ENCODE measurements at places on chromosomes 4 and X.

- no peak for DNase-seq
Measured at GRCh38 chrX:112868586-112868985, 28.0 kb upstream of the AMOT start.

GRCh38 chr4:179307297-179308136, 1865.3 kb upstream of the AGA start:
- DNase-seq: no peak

- no peak for DNase-seq
Measured at GRCh38 chr4:146709956-146710355, 71.3 kb downstream of the POU4F2 start.

DNA sequence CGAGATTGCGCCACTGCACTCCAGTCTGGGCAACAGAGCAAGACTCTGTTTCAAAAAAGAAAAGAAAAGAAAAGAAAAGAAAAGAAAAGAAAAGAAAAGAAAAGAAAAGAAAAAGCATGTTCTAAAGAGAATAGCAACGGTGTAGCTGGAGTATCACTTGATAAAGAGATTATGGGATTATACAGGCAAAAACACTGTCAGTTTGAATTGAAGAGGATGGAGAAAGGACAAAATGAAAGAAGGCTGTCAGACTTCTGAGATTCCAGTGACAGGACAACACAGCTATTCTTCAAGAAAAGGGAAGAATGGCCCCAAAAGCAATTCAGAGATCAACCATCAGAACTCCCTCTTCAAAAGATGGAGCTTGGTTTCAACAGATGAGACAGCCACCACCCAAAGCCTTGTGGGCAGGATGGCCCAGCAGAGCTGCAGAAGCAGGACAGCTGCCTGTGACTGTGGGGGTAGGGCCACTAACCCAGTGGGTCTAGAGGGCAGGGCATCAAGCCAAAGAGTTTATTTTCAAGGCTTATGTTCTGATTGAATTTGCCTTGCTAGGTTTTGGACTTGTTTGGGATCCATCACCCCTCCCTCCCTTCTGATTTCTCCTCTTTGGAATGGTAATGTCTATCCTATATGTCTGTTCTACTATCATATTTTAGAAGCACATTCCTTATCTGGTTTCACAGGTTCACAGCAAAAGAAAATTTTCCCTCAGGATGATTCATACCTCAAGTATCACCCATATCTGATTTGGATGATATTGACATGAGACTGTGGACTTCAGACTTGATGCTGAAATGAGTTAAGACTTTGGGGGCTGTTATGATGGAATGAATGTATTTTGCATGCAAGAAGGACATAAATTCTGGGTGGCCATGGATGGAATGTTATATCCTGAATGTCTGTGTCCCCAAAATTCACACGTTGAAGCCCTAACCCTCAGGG, 17.5 kb downstream of the RFC1 start:
- no peak for DNase-seq

- DNase-seq: no peak
Measured at GRCh38 chrX:57977992-57978391, 67.7 kb upstream of the ZXDA start.

DNA sequence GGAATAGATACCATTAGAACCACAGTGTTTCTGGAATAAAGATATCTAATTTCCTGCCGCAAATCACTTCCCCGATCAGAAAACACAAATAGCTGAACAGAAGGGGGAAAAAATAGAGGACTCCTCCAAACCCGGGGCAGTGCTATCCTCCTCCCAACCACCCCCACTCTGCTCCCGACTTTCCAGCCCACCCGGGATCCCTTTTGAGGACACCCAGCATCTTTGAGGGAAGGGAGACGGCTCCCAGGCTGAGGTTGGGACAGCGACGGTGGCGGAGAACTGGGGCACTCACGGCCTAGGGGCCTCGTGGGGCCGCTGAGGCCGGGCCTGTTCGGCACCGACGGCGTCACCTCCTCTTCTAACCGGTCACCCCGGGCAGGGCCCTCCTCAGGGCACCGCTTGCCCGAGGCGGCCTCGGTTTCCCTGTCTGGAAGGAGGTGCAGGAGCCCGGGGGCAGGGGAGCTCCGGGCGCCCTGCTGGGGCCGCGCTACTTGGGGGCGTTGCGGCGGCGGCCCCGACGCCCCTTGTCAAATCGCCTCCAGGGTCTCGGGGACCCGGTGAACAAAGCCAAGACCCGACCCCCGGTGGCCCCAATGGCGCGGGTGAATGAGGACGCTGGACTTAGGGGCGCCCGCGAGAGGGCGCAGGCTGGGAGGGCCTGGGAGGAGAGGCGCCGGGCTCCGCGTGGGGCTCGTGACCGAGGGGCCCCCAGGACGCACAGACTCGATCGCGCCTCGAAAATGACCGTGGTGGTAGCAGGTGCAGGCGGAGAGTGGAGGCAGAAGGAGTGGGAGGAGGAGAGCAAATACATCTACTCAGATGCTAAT, 6.9 kb upstream of the ARX start:
- DNase-seq: no peak

GRCh38 chr4:159278399-159278798, 175.5 kb downstream of the RAPGEF2 start:
- no peak for DNase-seq

All from chondrocyte (in vitro differentiated cells).